HS-5 (cell line): ENCODE measurements at places on chromosomes 5 and 9.

DNA sequence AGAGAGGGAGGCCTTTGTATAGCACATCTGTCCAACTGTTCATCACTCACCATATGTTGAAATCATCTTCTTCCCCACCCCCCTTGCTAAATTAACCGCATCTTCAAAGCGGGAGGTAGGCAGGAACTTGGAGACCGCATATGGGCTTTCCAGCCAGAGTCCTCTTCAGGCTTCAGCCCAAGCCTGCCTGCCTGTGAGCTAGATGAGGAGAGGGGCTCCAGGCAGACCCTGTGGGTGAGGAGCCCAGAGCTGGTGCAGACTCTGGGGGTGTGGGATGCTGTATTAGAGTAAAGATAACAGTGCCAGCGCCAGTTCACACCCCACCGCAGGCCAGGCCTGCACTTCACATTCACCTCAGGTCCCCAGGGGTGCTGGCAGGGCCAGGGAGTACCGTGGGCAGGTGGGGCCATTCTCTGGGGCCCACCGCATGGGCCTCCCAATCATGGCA lies 16.2 kb downstream of the PRRC2B start:
- no peak for DNase-seq

DNA sequence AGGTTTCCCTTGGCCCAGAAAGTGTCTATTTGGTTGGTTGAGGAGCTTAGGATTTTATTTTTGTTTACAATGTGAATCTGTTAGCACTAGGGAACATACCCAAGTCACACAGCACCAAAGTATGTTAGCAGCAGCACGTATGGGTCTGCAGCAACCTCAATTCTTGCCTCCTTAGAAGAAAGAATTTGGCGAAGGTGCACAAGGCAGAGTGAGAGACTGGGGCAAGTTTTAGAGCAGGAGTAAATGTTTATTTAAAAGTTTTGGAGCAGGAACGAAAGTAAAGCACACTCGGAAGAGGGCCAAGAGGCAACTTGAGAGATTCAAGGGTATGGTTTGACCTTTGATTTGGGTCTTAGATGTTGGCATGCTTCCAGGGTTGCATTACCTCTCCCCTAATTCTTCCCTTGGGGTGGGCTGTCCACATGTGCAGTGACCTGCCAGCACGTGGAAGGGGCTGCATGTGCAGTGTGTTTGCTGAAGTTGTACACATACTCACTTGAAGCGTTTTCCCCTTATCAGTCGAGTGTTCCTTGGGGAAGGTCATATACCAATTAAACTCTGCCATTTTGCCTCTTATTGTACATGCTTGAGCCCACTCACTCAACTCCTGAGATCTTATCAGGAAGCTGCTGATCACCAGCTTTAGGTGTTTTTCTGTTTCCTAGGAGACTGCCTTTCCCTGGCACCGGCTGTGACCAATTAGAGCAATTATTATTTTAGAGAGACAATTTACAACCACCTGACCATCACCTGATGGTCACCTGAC lies 64.9 kb upstream of the SHC3 start:
- DNase-seq = no peak

- no peak for DNase-seq
Observed at GRCh38 chr5:169299663-169300467, 1.1 kb downstream of the SLIT3 start.

- no peak for DNase-seq
Observed at GRCh38 chr5:91145333-91145620, 237.8 kb downstream of the ARRDC3 start.

DNA sequence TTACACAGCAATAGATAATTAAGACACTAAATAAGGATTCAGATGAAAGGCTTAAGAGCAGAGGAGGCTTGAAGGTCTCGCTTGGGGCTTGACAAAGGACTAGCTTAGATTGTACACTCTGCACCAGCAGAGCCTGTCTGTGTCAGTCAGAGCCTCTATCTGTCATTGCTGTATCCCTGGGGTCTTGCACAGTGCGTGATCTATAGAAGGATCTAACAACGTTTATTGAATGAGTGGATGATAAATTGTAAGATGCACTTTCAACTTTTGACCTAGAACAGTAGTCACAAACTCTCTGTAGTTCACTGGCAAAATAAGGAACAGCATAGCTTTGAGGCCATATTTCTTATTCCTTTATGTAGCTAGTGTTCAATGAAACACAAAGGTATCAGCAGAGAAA lies 173.5 kb downstream of the ENTREP1 start:
- no peak for DNase-seq

DNA sequence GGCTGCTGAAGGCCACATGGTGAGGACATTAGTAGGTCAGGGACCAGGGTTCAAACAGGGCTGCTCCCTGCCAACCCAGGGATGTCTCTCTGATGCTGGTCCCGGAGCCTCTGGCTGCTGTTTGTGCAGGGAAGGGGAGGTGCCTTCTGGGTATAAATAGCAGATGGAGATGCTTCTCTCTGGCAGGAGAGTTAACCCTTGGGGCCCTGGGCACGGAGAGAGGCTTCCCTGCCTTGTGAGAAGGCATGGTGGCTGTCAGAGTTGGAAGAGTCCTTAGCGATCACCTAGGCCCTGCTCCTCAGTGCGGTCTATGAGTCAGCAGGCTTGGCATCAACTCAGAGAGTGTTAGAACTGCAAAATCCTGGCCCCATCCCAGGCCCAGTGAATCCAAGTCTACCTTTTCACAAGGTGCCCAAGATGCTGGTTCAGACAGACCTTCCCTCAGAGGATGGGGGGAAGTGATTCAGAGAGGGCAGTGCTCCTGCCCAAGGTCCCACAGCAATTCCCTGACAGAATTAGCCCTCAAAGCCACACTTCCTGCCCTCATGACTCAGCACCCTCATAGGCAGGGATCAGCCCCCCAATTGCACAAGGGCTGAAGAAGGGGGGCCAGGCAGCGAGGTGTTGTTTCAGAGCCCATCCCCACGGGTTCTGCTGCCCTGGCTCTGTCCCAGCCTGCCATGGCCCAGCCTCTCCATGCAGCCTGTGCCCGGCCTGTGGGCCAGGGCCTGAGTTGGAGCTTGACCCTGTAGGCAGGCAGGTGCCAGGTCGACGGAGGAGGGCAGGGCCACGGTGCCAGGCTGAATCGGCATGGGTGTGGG lies 25.6 kb downstream of the CAMK2A start:
- peak; percentile 72 for DNase-seq

DNA sequence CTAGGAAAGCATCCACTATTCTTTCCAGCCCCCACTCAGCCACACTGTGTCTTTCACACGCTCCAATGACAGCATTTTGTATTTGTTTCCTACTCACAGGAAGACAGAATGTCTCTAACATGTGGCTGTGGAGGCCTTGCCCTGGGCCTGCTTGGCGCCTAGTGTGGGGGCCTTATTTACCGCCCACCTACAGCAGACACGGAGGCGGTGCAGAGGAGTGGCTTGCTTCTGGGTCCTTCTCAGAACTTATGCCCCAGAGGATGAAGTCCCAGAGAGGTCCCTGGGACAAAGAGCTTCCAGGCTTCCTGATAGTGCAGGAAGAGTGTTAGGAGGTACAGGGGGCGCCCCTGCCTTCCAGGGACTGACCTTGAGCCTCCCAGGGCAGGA lies 8.5 kb upstream of the MRNIP start:
- DNase-seq = no peak

- DNase-seq = no peak
Observed at GRCh38 chr5:159094745-159095144, 5.0 kb downstream of the EBF1 start.

GRCh38 chr9:87742813-87743428 lies 17.0 kb downstream of the CTSL start:
- no peak for DNase-seq

- no peak for DNase-seq
Observed at GRCh38 chr9:76619640-76620039, 144.6 kb upstream of the PCA3 start.

GRCh38 chr5:128464596-128464995 lies 73.4 kb downstream of the FBN2 start:
- DNase-seq = no peak

- DNase-seq = no peak
Observed at GRCh38 chr5:87924436-87924835, 344.2 kb downstream of the TMEM161B start.
